ENCODE measurements at places on chromosomes 1 and 21.

GRCh38 chr1:198400063-198400462, 140.4 kb downstream of the ATP6V1G3 start:
- DNase-seq: no peak

DNA sequence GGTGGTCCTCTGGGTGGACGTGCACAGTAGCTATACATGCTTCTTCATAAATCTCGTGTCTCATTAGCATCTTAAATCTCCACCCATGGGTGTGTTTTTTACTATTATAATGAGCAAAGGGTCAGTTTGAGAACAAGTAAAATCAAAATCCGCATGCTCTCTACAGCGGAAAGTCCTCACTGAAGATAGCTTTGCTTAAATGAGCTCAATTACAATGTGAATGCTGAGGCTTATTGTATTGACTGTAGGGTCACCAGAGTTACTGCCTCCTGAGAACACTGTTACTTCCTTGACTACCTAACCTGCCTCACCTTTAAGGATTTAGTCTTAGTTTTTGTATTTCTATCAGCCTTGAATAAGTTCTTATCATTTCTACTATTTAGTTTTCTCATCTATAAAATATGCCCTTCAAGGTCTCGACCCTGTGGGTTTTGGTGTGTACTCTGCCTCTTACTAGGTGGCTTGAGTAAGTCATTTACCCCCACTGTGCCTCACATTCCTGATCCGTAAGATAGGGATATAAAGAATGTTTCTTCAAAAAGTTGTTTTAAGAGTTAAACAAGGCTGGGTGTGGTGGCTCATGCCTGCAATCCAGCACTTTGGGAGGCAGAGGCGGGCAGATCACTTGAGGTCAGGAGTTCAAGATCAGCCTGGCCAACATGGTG, 7.9 kb downstream of the SLAMF7 start:
- DNase-seq: no peak

GRCh38 chr1:2337501-2337900, 53.9 kb downstream of the MORN1 start:
- no peak for DNase-seq

DNA sequence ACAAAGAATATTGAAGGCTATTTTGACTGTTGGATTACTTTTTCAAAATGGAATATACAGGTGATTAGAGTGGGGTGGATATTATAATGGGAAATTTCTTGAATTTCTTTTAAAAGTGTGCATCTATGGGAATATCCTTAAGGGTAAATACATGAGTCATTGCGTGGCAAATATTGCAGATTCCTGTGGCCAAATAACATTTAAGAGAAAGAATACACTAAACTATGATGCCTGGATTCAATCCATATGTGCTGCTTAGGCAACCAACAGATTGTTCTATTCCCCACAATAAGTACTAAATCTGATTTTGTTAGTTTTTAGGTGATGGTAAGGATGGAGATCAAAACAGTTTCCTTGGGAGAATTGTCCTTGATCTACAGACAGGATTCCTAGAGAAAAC, 119.5 kb downstream of the HMCN1 start:
- peak; percentile 64 for DNase-seq

DNA sequence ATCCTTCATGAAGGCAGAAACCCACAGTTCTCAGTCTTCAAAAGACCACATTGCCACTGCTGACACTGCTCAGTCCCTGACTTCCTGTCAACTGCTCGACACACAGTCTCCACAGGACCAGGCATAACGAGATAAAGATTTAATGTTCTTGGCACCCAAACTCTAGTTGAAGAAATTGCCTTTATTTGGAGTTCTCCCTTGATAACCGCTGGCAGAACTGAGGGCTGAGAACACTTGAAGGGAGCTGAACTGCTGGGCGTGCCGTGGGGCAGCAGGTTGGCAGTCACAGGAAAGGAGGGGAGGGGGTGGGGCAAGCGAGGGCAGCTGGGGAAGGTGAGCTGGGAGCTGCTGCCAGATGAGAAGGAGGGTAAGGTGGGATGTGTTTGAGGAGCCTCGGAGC, 15.9 kb downstream of the HENMT1 start:
- DNase-seq: no peak

DNA sequence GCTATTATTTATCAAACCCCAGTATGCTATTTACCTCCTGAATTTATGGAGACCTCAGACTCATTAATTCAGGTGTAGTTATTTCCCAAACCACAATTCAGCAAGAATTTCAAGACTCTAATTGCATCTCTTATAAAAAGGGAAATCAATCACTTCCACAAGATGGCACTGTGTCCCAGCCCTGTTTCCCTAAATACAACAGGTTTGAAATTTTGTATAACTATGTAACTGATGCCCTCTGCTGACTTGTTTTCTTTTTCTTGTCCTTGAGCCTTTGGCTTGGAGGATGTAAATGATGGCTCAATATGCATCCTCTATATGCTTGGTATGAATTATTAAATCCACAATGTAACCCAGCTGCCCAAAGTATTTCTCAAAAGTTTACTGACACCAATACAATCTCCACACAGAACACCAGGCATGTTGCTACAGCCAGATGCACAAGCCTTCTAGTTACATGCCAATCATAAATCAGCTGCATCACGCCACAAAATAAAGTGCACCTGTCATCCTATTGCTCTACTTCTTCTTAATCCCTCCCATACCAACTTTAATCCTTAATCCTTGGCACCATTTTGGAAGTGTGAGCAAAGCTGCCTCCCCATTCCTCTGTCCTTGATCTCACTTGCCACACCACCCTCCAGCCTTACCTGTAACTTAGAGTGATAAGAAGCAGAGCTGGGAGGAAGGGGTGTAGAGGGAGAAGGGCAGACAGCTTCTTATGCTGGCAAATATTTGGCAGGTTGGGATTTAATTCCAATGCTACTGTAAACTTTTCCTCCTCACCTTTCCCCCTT, 9.0 kb downstream of the C1orf105 start:
- no peak for DNase-seq

- DNase-seq: no peak
Measured at GRCh38 chr1:116316373-116316772, 56.7 kb upstream of the ATP1A1 start.

DNA sequence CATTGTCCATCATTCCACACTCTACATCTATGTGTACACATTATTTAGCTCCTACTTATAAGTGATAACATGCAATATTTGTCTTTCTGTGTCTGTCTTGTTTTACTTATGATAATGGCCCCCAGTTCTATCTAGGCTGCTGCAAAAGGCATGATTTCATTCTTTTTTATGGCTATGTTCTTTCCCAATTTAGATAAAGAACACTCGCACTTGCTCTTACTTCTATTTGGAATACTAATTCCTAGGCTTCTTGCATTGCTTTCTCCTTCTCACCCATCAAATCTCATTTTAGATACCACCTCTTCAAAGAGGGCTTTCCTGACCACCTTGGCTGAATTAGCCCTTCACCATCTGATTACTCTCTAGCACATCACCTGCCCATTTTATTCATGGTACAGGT, 3.0 kb upstream of the RGS4 start:
- DNase-seq: no peak

- no peak for DNase-seq
Measured at GRCh38 chr1:193540511-193540910, 354.1 kb upstream of the B3GALT2 start.

All from HS-5 (cell line).